Esophagus squamous epithelium (tissue), 5 donors: ENCODE measurements at places on chromosomes 6 and 20.

GRCh38 chr6:167985911-167986595 is 11.4 kb upstream of the KIF25 start:
- DNase-seq = no peak

DNA sequence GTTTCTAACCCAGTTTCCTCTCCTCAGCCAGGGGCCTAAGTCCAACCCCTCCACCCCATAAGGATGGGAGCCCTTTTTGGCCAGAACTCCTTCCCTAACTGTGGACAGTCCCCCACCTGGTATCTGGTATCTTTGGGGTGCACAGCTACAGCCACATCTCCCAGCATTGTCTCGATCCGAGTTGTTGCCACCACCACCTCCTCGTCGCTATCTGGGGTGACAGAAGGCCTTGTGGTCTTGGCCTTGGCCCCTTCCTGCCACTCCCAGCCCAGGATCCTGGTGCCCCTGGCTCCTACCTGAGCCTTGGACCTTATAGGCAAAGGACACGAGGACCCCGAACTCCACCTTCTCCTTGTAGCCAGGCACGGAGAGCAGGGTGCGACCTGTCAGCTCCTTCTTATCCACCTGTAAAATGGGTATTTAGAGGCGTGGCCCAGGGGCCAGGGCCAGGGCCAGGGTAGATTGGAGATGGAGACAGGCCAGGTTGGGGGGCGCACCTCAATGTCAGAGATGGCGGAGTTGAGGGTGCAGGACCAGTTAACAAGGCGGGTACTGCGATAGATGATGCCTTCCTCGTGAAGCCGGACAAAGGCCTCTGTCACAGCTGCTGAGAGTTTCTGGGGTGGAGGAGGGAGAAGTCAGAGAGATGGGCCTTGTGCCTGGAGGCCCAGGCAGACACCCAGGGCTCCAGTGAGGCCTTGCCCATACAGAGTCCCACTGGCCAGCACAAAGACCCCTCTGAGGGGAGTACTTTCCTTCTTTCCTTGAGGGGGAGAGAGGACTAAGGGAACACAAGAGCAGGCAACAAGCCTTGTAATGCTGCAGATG is 7.2 kb upstream of the VWA7 start:
- no peak for DNase-seq

DNA sequence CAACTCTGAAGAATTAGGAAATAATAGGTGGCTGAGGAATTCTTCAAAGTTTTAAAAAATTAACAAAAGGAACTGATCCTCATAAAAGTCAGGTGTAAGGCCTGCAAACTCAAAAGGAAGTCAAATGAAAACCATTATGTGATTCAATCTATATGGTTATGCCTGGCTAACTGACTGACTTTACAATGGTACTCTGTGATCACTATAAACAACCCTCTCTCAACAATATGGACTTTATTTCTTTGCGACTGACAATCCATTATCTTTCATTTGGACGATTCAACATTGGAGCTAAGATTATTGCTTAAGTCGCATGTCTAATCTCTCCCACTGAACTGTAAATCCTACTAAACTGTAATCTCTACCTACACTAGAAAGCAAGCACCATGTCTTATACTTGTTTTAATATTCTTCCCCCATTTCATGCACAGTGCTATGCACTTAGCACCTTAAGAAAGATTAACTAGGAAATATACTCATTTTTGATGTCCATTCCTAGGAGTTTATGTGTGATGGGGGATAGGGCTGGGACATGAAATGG is 1.4 kb downstream of the STK38 start:
- no peak for DNase-seq

GRCh38 chr20:41173791-41174341 is 36.5 kb downstream of the PLCG1 start:
- DNase-seq = no peak

- no peak for DNase-seq
These were observed 796 bp upstream of the RREB1 start for GRCh38 chr6:7106752-7107577.

GRCh38 chr6:100809346-100809745 is 71.8 kb downstream of the ASCC3 start:
- DNase-seq = no peak

DNA sequence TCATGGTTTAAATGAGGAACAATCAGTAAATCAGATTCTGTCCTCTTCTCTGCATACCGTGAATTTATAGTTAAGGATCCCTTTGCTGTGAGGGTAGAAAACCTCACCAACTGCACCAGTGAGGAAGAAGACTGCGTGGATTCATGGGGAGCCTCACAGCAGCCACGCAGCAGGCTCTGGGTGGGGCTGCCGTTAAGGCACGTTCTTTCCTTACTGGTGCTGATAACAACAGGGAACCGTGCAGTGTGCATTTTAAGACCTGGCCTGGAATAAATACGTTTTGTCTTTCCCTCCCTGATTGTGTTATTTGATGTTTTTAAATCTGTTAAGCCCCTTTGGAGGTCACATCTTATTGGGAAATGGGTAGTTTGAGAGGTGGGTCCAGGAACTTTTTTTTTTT is 17.6 kb upstream of the MYLK2 start:
- DNase-seq = no peak

DNA sequence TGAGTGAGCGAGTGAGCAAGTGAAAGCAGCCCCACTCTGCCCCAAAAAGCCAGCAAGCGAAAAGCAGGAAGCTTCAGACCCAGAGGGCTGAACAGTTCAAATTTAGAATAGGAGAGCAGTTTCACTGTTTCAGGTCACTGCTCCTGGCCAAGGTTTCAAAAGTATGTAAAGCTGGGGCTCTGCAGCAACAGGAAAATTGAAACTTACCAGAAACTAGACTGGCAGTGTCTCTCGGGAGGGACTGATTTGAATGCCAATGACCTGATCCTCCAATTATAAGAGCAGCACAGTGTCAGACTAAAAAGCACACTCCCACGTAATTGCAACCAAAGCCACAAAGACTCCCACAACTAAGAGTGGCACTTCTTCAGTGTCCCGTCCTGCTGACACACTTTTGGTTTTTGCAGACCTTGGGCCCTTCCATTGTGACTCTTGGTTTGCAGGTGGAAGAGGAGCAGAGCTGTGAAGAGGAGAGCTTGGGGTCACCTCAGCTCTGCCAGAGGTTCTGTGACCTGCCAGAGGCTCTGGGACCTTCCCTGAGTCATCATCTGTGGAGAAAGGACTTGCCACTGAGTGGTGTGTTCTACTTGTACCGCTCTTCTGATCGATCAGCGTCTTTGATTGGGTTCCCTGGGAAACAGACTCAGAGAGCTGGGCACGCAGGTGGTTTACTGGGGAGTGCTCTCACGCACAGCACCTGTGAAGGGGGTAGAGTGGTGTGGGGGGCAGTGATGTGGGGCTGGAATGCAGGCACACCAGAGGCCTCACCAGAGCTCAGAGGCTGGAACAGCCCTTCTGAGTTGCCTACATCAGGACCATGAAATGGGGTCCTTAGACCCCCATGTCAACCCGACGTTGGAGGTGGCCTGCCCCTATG is 52.7 kb upstream of the PTGIS start:
- no peak for DNase-seq
